Activated CD4-positive, alpha-beta T cell treated with anti-CD3 and anti-CD28 coated beads, Interleukin-2, Interleukin-6, amounts not matched to agents 100 ng/mL and 50 ng/mL, durations not matched to agents 16 hours and 8 hours (primary cell): ENCODE measurements at places on chromosomes 1 and 21.

GRCh38 chr1:76867342-76868130, at the start of gene ST6GALNAC5:
Gene ST6GALNAC5 (plus strand): TSS chr1:76867480.
- no peak for DNase-seq

DNA sequence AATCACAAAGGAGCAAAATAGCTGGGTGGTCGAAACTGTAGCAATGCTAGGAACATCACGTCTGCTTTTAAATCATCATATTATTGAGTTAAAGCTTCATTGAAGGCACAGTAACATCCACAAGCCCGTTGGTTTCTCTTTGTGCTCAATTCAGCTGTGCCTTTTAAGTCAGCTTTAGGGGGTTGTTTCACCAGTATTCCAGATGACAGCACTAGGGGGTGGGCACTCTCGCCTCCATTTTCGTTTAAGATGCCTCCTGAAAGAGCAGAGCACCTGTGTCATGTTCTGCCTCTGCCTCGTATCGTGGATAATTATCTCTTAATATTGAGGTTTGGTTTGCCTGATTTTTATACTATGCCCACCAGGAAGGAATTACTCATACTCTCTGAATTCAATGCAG, 139.8 kb upstream of the PTBP2 start:
- DNase-seq = no peak

- no peak for DNase-seq
These were observed 71.9 kb upstream of the GOLT1A start for GRCh38 chr1:204285436-204286305.

DNA sequence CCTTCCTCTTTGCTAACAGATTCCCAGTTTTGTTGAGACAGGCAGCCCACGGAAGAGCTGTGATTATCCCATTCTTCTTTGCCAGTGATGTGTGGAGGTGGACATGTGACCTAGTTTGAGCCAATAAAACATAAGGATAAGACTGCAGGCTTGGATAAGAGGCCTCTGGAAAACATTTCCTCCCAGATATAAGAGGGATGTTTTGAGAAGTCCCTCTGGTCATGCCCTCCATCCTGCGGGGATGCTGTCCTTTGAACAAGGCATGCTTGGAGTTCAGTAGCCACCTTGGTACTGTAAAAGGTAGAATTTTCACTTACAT, 155.7 kb downstream of the TM2D1 start:
- DNase-seq = no peak

DNA sequence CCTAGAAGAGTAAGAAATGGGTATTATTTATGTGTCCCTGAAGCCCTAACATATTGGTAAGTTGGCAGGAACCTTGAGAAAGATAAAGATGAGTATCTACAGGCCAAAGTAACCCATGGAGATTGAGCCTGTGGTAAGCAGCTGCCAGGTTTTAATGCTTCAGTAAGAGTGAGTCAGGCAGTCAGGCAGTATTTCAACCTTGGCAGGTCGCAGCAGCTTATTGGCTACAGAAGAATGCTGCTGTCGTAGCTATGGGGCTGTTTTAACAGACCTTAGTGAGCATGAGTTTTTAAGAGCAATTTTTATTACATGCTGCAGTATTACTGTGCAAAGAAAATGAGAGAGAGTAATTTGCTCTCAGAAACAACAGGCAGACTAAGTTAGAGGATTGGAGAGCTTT, 10.3 kb upstream of the SLC30A10 start:
- DNase-seq = no peak

DNA sequence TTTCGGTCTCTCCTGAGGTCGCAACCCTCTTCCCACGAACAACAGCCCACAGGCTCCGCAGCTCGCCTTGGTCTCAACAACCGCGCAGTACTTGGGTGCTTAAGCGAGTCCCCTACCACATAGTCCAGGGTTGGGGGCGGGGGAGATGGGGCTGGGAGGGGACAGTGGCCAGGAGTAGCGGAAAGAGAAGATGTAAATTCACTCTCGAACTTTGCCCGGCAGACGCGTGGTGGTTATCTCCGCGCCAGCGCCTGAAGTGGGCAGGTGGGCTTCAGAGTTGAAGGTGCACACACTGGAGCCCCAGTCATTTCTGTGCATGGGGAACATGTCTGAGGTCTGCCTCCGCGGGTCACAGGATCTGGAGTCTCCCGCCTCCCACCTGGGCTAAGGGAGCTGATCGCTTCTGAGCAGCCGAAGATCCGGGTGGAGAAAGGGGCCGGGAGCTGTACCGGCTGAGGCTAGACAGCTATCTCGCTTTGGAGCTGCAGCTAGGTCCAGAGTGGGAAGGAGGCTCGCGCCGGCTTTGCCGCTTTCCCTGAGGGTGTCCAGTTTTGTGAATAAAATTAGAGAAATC, 4.3 kb upstream of the FOXD2 start:
- DNase-seq = no peak

DNA sequence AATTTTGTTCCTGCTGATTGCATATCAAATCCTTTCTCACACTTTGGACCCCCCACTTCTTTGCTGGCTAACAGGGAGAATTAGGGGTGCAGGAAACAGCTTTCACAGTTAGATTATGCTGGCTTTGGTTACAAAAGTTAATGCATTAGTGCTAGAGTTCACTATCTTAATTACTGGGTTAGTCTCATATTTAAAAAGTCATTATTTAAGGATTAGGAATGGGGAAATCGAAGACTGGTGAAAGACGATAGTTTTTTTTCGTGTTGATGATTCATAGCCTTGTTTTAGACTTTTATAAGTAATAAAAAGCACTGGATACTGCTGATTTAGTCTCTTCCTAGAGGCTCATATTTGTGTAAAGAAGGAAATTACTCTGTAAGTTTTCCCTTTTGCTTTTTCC, 11.6 kb downstream of the ST6GALNAC3 start:
- DNase-seq = no peak

GRCh38 chr1:203663821-203664220, 37.2 kb downstream of the ATP2B4 start:
- DNase-seq = no peak

GRCh38 chr1:171984262-171984661, 143.0 kb downstream of the DNM3 start:
- no peak for DNase-seq

DNA sequence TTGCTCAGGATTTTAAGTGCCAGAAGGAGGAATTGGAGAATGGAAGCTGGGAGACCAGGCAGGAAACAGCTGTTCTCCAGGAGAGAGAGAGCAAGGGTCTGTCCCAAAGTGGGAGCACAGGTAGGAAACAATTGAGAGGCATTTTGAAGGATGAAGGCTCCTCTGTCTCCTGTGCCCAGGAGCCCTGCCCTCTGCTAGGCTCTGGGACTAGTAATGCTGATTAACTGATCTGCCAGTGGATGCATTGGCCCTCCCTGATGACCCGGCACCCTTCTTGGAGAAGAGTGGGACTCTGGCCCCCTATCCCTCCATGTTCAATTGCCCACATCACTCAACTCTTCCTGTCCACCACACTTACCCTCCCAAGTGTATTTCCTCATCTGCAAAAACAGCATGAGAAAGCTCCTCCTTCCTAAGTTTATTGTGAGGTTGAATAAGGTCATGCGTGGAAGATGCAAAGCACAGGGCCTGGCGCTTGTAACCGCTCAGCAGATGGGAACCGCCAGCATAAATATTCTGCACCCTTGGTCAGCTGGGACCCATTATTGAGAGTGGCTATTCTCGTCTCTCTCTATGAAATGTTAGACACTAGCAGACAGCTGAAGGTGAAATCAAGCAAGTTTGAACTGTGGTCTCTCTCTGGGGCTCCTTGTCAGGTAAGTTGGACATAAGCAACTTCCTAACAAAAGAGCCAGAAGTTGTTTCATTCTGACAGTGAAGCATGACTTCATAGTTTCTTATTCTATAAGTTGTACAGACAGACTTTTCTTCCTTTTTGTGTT, 63.0 kb upstream of the ANGPTL1 start:
- DNase-seq = no peak

GRCh38 chr21:46287541-46287940, 1.4 kb downstream of the YBEY start:
- DNase-seq = no peak

GRCh38 chr1:33171977-33172813, 9.6 kb downstream of the TRIM62 start:
- DNase-seq = no peak

DNA sequence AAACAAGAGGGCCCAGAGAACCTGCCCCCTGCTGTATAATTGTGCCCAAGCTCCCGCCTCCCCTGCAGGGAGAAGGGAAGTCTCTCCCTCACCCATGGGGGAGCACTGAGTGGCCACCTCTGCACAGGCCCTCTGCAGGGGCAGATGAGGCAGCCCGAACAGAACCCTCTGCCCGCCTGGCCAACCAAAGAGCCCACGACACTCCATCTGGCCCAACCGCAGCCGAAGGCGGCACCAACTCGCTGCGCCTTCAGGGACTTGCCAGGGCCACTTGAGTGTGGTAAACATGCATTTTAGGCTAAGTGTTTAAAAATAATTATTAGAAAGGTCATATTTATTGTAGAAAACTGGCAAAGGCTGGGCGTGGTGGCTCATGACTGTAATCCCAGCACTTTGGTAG, 34.6 kb upstream of the CCSAP start:
- DNase-seq = no peak

DNA sequence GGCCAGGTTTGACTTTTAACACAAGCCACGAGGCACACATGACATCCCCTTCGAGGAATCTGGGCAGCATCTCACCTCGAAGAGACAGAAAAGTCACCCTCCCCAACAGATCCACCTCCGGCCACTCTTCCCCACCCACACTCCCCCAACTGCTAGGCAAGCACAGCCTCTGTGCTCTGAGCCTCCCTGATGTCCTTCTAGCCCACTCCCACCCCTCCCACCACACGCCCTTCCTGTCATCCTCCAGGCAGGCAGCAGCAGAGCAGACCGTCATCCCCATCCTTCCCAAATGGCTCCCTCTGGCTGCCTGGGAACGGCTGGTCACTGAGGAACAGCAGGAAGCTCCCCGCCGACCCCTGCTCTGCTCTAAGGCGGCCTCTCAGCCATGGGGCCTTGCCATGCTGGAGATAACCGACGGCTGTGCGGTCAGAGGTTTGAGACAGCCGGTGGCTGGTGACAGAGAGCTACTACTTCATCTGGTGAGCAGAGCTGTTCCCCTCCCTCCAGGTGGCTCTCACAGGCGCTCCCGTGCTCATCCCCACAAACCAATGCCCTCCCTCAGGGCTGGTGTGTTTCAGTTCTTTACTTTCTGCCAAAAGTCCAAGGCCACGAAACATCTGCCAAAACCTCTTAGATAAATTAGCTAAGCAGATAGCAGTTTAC, 25.6 kb downstream of the NPHP4 start:
- no peak for DNase-seq

- no peak for DNase-seq
These were observed 17.9 kb downstream of the PLPP3 start for GRCh38 chr1:56561227-56562019.

DNA sequence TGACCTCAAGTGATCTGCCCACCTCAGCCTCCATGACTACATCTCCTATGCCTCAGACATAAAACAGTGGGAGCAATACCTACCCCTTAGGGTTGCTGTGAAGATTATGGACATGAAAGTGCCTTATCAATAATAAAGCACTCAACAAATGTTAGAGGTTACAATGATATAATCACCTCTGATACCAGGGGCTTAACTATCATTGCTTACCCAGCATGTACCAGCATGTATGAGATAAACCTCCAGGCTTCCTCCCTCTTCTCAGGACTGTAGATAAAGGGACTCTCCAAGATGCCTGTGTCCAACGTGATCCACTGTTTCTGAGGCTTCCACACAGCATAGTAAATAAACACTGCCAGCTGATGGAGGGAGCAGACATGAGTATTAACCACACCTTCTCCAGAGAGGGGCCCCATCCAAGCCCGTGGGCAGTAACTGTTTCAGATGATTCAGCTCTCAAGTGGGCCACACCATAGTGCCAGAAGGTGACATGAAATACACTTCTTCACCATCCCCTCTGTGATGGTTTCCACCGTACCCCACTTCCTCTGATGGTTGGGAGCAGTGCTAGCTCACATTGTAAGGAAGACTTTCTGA, 26.2 kb downstream of the RHBDL2 start:
- DNase-seq = no peak

DNA sequence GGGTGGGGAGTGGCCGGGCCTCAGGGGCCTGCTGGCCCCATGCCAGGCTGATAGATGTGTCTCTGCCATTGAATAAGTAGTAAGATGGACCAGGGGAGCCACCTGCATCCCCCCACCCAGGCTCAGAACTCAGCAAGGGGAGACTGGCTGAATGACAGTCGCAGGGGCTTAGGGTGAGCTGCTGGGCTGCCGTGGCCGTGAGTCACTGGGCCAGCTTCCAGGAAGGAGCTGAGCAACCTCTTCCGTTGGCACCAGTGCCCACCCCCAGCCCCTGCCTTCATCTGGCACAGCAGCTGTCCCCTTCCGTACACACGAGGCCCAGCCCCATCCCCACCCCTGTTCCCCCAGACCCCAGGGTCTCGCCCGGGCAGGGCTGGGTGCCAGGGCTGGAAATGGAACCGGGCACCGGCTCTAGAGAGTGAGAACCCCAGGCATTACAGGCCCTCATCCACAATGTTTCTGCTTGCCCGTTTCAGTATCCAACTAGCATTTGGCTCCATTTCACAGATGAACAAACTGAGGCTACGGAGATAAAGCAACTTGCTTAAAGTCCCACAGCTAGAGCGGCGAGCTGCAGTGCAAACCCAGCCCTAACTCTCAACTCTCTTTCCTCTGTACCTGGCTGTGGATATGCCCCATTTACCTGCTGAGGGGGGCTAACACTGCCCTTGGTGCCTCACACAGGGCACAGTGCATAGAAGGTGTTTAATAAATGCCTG, 10.2 kb downstream of the WNT4 start:
- DNase-seq = no peak

- DNase-seq = peak; percentile 12
These were observed 20.3 kb upstream of the TXLNA start for GRCh38 chr1:32159189-32159588.

- no peak for DNase-seq
These were observed 51.1 kb downstream of the SKI start for GRCh38 chr1:2279210-2279639.

DNA sequence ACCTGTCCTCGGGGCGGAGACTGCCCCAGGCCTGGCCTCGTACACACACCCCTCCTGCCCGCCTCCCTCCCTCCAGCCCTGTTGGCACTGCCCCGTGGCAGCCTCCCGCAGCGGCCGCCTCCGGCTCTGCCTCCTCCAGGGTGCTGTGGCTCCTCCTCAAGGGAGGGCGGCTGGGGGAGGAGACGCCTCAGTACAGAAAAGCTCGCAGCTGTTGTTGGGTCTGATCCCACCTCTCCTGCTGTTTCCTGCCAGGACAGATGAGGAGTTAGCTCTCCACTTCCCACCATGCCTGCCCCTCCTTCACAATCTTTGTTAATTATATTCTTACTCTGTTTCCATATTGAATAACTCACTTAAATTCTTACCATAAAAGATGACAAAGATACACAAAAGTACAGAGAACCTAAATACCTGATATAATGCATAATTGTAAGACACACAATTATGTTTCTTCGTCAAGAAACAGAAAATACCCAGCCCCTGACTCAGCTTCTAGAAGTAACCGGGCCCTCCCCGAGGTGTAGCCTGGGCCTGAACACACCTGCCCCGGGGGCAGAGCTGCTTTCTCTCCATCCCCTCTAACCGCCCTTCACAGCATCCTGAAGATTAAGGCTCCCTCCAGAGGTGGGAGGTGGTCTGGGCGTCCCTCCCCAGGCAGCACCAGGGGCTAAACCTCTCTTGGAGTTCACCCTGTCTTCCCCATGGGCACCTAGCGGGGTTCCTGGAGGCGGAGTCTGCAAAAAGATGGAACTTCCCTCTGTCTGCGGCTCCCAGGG, 30.6 kb upstream of the COL6A1 start:
- no peak for DNase-seq
